CD4-positive, alpha-beta T cell treated with Interferon alpha-2 for 1 hour (primary cell): ENCODE measurements at places on chromosomes 5 and 9.

- no peak for DNase-seq
Measured at GRCh38 chr5:93715327-93715726, 26.1 kb downstream of the POU5F2 start.

DNA sequence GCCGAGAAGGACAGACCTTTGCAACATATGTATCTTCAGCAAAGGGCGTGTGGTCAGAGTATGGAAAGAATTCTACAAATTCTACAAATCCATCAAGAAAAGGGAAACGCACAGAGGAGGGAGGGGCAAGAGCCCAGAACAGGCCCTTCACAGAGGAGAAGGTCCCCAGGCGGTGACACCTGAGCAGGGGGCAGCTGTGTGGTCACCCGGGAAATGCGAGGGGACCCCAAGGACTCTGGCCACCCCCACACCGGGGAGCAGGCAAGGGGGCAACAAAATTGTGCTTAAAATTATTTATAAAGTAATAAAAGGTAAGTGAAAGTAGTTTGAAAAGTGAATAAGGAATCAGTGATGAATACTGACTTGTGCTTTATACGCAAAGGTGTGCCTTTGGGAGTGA is 17.6 kb downstream of the NACC2 start:
- DNase-seq: no peak

- no peak for DNase-seq
Measured at GRCh38 chr9:112258106-112258505, 75.3 kb downstream of the PTBP3 start.

DNA sequence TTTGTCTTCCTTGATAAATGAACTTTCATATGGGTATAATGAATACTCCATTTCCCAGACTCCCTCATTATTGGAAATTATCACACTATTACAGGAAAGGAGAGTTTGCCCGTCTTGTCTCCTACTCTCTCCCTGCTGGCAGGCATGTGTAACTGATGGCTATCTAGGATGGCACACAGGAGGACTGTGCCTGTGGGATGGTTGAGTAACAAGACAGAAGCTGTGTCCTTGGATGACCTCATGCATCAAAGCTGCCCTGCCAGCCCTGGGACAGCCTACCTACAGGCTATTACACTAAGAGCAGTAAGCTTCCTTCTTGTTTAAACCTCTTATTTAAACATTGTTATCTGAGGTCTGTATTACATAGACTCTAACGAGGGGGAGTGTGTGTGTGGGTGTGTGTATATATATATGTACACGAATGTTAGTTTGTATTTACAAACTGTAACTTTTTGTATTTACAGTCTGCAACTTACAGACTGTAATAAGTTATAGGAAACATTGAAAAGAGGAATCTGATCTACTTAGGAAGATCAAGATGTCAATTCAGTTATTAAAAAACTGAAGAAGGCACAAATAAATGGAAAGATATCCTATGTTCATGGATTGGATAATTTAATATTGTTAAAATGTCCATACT is 247.6 kb upstream of the ACO1 start:
- DNase-seq: no peak

GRCh38 chr9:104911032-104911607 is 16.8 kb downstream of the ABCA1 start:
- DNase-seq: no peak

GRCh38 chr9:124222918-124223720 is 34.6 kb upstream of the NEK6 start:
- no peak for DNase-seq

DNA sequence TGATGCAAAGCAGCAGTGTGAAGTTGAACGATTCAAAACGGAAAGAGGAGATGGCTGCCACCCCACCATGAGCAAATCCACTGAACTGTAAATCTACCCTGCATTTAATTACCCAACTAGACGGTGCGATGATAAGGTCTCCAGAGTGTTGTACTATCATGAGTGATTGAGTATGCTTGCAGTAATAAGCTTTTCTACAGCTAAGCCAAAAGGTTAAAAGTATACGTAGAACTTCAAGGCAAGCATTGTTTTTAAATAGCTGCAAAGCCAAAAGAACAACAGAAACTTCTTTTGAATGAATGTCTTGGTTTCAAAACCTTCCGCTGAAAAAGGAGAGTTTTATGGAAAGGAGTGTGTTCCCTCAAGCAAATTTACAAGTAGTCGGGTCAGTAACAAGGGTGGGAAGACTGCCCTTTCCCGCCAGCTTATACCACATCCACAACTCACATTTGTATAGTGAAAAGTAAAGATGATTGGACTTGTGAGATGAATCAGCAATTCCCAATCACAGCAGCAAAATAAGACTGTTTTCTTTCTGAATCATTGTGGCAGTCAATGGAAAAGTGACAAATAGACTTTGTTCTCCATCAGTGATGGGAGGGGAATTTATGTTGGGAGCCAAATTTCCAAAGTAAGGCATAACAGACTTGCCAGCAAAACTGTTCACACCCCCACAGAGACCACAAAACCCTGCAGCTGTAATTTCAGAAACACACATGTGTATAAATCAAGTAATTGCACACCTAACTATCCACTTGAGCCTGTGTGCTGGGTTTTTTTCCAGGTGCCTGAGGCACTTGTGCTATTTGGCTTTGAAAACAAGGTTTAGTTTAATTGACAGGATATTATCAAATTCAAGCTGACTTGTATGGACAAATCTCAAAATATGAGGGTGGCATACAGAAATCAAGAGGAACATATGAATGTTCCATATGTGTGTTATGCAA is 407.7 kb upstream of the GRAMD2B start:
- no peak for DNase-seq

DNA sequence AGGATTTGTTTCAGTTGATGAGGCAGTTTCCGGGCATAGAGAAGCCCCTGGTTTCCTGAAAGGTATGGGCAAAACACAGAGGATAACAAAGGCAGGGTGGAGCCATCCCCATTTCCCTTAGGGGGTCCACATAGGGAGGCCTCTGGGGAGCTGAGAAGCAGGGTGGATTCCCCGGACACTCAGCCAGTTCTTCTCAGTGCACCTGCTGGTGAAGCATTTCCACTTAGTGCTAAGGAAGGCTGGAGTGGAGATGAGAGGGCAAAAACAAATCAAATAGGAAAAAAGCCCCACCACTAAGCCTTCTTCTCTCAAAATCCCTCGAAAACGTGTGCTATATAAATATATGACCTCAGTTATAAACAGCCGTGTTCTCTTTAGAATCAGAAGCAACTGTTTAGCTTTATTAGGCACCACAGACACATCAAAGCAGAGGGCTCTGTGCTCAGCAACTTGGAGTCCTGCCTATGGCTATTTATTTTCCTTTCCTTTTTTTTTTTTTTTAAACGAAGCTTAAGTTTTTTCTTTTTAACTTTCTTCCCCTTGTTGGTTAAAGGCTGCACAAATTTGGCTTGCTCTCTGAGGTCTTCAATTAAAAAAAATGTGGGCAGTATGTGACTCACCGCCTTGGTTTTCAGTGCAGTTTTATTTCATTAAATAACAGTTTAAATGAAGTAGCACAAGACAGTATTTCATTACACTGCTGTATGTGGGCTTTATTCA is 67.7 kb downstream of the PRDM6 start:
- no peak for DNase-seq

GRCh38 chr5:111389390-111390082 is 122.8 kb downstream of the STARD4 start:
- no peak for DNase-seq

- DNase-seq: no peak
Measured at GRCh38 chr5:146794326-146795029, 84.1 kb downstream of the PPP2R2B start.

GRCh38 chr5:72938206-72938605 is 17.6 kb upstream of the FCHO2 start:
- DNase-seq: no peak

- no peak for DNase-seq
Measured at GRCh38 chr5:34802834-34803563, 36.0 kb upstream of the TTC23L start.

DNA sequence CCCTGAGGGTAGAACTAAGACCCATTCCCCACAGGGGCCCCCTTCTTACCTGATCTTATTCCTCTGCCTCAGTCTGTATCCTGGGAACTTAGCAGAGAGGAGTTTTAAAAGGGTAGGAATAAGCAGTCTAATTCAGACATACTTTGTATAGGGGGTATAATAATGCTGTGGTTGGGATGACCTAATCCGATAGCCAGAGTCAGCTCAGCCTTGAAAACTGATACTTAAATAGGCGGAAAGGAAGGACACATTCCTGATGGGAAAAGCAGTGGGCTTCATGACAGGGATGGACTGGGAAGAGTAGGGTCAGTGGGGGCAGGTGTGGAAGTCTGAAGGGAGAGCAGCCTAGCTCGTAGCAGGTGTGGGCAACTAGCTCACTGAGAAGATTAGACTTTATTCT is 52.2 kb upstream of the TESK1 start:
- DNase-seq: no peak

- DNase-seq: no peak
Measured at GRCh38 chr9:108087781-108088180, 598.2 kb upstream of the KLF4 start.

DNA sequence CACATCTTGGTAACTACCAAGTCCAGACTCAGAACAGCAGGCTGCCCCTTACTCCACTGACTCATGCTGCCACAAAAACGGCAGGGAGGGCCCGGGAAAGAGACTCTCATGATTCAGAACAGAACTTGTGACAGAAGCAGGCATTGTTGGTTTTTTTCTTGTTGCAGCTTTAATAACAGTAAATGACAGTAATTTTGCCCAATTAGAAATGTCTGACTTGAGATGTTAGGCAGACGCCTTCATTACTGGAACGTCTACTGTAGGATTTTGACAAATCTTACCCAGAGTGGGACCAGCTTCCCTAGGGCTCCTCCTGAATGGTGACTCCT is 77.9 kb downstream of the SEMA5A start:
- DNase-seq: no peak

DNA sequence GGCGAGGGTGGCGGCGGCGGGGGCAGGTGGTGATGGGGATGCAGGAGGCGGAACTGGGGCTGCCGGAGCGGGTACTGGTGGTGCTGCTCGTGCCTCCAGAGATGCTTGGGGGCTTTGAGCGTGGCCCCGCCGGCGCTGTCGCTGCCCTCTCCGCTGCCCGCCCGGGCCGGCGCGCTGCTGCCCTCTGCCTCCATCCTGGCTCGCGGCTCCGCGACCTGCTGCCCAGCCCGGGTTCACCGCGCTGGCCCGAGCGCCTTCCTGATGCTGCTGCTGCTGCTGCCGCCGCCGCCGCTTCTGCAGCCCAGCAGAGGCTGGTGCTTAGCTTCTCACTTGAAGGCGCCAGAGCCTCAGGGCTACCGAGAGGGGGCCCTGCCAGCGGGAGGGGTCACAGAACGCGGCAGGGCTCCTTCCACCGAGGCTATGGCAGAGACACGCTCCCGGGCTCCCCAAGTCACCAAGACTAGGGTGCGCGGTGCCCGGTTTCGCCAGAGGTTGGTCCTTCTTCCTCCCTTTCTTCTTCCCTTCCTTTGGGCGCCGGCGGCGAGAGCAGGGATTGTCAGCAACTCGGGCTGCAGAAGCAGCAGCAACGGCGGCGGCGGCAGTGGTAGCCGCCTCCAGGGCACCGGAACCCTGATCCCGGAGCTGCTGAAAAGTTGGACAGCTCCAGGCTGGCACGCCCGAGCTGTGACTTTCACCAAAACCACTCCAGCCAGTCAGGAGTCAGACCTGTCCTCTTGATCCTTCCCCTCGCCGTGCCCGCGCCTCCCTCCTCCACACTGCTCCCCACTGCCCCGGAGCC is at the start of gene PDE4D:
TSS of gene PDE4D (minus strand) at position 298 of the 799 bp plus-strand sequence.
- DNase-seq: no peak

- DNase-seq: no peak
Measured at GRCh38 chr5:41334758-41335157, 121.4 kb upstream of the C6 start.

GRCh38 chr5:17190242-17190778 is 27.1 kb upstream of the BASP1 start:
- DNase-seq: no peak

DNA sequence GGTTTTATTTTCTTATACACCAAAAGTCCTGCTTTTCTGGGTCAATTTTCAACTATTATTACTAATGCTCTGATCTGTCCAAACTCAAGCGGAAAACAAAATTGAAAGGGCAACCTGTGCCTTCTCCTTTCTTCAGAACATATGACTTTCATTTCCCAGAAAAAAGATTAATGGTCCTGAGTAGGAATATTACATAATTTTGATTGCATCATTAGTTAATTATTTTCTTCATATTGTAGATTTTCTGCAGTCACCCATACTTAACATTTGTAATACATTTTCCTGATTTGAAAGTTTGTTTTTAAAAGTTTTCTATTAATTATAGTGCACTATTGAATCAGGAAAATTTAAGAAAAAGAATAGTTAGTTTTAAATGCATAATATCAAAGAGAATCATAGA is 1.7 kb upstream of the PCDHB8 start:
- DNase-seq: no peak

DNA sequence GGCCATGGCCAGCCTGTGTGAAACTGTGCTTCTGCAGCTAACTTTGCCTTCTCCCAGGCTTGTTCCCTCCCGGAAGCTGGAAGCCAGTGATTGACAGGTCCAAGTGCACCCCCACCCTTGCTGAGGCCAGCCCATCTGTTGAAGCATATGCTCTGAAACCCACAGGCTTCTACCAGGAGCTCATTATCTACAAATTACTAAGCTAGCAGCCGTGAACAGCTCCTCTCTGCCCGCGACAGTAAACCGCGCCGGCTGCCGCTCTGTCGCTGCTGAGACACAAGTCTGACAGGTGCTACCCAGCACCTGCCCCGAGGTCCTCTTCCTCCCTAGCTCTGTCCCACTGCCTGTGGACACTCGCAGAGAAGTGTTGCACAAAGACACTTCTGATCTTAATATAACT is 490.9 kb downstream of the GADD45G start:
- no peak for DNase-seq

DNA sequence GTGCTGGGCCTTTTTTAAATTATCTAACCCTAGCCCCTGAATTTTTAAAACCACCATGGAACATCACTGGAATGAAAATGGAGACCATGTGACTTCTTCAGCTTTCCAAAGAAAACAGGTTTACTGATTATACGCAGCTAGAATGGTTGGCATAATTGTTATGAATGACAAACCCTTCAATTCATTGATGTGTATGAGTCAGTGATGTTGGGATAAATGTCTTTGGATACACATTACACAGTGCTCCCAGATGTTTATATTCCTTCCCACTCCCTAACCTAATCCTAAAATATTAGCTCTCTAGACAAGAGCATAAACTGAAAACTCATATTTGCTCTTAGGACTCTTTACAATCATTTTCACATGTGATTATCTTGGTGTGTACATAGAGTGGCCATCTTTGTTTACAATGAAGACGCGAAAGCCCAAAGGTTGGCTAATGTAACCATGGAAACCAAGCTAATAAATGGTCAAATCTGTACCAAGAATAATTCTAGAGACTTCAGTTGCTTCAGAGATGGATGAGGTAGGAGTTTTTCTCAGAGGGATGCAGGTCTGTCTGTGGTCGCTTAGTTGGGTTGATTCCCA is 131.2 kb upstream of the HMHB1 start:
- no peak for DNase-seq

GRCh38 chr5:158591301-158591863 is 508.3 kb downstream of the EBF1 start:
- no peak for DNase-seq

DNA sequence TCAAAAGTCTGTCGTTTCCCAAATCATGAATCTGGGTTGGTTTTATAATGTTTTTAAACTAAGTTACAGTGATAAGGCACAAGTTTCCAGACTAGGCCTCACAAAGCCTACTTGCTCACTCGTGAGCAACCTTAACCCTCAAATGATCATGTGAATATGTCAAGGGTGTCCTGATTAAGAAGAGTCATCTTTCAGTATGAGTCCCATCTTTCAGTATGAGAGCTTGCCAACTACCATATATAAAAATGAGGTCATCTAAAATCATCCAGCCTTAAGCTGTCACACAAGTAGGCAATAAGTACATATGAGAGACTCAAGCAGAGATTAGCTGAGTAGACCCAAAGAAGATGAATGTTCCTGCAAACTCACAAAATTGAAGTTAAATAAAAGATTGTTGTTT is 668.4 kb upstream of the FAM174A start:
- DNase-seq: no peak
